Cerebellum (tissue), 4 donors: ENCODE measurements at places on chromosomes 2 and 18. TPM values are rescaled to one million over a fixed set of nuclear protein-coding genes. Genes with fewer than 3 reads are reported as not detected.

ANKRD29 gene
- 9.5 TPM for total RNA-seq

LOXHD1 gene
- 0.18 TPM for total RNA-seq

SMIM21 gene
- not detected for total RNA-seq

TRABD2A gene
- 1.4 TPM for total RNA-seq

NT5C1B gene
- total RNA-seq, result 0.09 TPM

LRATD1 gene
- total RNA-seq, result 17.2 TPM

TGIF1 gene
- 30.3 TPM for total RNA-seq

TRIM43 gene
- 1.1 TPM for total RNA-seq

ITGB1BP1 gene
- 45.1 TPM for total RNA-seq

ALPI gene
- total RNA-seq, result not detected

CPO gene
- total RNA-seq, result not detected

ZNF396 gene
- 3.8 TPM for total RNA-seq

C2orf80 gene
- 12.2 TPM for total RNA-seq

DNAH7 gene
- 12.1 TPM for total RNA-seq

MROH2A gene
- not detected for total RNA-seq

SERPINB13 gene
- not detected for total RNA-seq

TNFAIP6 gene
- 0.27 TPM for total RNA-seq

NGEF gene
- total RNA-seq, result 12.2 TPM

RTKN gene
- total RNA-seq, result 11.0 TPM

GPAT2 gene
- 1.2 TPM for total RNA-seq

ZBTB7C gene
- 3.9 TPM for total RNA-seq

ZNF521 gene
- 130 TPM for total RNA-seq

CHRNG gene
- total RNA-seq, result not detected
